ENCODE measurements at places on chromosomes 13 and 19.

- no peak for DNase-seq
These were observed 41.8 kb downstream of the CARD8 start for GRCh38 chr19:48213959-48214358.

- DNase-seq, result no peak
These were observed 64.5 kb downstream of the ABCC4 start for GRCh38 chr13:95236774-95237173.

DNA sequence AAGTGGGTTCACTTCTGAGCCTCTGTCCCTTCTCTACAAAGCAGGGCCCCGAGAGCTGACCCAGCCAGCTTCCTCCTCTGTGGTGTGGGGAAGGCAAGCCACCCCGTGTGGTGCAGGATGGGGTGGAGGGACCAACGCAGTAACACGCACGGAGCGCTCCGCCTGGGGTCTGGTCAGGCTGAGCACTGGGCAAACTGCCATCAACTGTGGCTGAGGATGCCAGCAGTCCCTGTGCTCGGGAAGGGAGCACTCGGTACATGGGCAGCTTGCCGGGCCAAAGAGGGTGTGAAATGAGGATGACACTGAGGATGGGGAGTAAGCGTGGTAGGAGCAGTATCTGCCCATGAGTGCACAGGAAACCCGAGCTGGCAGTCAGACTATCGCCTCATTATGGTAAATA lies 7.6 kb upstream of the GMIP start:
- DNase-seq, result no peak

GRCh38 chr13:40272776-40273139 lies 393.7 kb downstream of the FOXO1 start:
- no peak for DNase-seq

GRCh38 chr13:31352467-31352866 lies 152.7 kb downstream of the B3GLCT start:
- DNase-seq, result no peak

DNA sequence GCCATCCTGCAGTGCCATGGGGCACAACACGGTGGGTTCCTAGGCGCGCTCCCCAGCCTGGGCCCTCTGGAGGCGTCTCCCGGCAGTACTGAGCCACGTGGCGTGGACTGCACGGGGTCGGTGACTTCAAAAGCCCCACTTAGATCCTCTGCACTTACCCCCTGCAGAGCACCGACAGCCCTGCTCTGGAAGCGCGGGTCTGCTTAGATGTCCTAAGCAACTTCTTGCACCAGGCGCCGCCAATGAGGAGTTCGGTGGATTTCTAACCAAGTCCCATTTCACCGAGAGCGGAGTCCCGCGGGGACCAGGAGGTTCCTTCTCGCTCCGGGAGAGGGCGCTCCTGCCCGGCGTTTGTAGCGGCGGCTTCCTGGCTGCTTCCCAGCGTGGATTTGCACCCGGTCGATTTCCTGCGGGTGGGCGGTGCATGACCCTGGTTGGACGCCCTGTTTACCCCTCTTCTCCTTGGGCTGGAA lies 25.2 kb upstream of the ZNF845 start:
- DNase-seq, result no peak

DNA sequence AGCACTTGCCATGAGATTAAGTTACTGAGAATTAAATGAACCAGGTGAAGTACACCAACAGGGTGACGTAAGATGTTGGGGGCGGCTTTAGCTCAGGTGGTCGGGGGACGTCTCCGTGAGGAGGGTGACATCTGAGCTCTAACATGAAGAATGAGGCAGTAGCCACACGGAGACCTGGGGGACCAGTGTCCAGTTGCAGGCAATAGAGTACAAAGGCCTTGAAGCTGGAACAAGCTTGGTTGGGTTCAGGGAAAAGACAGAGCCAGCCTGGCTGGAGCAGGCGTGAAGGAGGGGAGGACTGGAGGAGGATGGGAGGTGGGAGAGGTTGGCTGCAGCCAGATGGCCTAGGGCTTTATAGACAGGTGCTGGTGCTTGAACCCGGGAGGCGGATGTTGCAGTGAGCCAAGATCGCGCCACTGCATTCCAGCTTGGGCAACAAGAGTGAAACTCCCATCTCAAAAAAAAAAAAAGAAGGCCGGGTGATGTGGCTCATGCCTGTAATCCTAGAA lies 1.6 kb downstream of the SPINT2 start:
- no peak for DNase-seq

DNA sequence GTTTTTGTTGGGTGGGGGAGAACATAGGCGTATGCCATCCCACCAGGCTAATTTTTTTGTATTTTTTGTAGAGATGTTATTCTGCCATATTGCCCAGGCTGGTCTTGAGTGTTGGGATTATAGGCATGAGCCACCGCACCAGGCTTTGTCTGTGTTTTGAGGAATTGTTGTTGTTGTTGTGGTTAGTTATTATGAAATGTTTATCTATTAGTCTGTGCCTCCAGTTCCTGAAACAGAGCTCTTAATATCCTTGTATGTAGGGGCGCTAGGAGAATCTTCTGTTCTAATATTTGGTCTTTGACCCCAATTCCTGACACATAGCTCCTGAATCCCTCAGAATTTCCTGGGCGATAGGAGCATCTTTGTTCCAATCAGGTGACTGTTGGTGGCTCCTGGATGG lies 5.6 kb upstream of the LATS2 start:
- DNase-seq, result no peak

GRCh38 chr19:2561221-2561620 lies 85.3 kb downstream of the GADD45B start:
- no peak for DNase-seq

- no peak for DNase-seq
These were observed 1.8 kb downstream of the TMEM259 start for GRCh38 chr19:1018932-1019615.

DNA sequence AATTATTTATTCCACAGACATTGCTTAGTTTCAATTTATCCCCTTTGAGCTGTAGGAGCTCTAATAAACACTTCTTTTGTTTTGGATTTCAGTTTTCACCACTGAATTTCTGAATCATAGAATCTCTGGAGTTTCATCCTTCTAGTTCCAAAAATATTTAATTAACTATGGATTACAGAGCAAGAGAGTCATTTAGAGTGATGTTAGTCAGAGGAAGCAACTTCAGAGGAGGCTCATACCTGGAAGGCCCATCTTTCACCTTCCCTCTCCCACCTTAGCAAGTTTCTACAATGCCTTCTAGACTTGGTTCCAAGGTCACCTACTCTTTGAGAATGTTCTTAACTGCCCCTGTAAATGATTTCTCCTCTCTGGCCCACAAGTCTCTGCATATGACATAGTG lies 353.2 kb downstream of the SPRY2 start:
- no peak for DNase-seq

DNA sequence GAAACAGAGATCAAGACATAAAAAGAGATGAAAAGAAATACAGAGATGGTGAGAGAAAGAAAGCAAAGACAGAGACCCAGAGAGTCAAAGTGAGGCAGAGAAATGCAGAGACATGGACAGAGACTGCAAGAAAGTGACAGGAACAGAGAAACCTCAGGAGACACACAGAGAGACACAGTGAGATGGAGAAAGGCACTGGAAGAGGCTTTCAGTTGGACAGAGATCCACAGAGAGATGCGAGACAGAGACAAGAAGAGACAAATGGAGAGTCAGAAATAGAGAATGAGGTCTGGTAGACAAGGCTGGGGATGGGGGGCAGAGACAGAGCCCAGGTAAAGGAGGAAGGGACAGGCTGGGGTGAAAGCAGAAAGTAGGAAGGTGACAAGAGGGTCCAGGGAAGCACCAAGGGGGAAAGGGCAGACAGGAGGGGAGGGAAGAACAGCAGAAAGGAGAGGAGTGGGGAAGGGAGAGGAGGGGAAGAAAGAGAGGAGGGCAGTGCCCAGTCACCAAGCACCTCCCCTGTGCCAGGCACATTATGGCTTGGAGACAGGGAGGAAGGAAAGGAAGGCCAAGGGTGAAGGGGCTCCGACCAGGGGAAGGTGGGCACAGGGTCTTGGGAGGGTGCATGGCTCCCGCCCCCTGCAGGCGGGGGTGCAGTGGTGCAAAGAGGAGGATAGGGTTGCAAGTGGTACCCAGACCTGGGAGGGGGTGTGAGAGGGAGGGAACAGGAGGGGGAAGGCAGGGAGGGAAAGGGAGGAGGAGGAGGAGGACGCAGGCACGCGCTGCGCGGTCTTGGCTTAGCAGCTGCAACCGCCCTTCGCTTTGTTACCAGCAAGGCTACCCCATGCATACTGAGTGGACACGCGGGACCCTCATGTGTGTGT lies 38.4 kb downstream of the DEDD2 start:
- DNase-seq, result no peak

Data from activated CD4-positive, CD25-positive, alpha-beta regulatory T cell (primary cell).